ENCODE measurements at places on chromosomes 3 and 15.

DNA sequence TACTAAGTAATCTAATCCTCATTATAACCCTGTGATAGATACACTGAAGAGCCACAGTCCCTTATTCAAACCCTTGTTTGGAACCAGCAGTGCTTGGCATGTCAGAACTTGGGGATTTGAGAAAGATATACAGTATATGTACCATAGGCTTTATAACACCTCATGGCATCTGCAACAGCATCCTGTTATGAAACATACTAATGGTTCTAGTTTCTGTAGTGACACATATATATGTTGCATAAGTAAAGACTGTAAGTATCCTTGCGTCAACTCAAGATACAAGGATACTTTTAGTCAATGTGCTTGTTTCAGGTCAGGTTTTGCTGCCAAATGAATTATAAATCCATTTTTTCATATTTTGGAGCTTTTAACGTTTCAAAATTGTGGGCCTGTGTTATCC is 58.5 kb downstream of the CCNL1 start:
- no peak for DNase-seq

GRCh38 chr15:78625606-78626280 is 4.9 kb upstream of the CHRNA3 start:
- DNase-seq, result no peak

- DNase-seq, result no peak
Observed at GRCh38 chr3:65020281-65021160, 332.7 kb upstream of the ADAMTS9 start.

GRCh38 chr15:75056036-75056435 is 32.6 kb downstream of the PPCDC start:
- no peak for DNase-seq

GRCh38 chr3:24566927-24567326 is 72.3 kb upstream of the THRB start:
- DNase-seq, result no peak

DNA sequence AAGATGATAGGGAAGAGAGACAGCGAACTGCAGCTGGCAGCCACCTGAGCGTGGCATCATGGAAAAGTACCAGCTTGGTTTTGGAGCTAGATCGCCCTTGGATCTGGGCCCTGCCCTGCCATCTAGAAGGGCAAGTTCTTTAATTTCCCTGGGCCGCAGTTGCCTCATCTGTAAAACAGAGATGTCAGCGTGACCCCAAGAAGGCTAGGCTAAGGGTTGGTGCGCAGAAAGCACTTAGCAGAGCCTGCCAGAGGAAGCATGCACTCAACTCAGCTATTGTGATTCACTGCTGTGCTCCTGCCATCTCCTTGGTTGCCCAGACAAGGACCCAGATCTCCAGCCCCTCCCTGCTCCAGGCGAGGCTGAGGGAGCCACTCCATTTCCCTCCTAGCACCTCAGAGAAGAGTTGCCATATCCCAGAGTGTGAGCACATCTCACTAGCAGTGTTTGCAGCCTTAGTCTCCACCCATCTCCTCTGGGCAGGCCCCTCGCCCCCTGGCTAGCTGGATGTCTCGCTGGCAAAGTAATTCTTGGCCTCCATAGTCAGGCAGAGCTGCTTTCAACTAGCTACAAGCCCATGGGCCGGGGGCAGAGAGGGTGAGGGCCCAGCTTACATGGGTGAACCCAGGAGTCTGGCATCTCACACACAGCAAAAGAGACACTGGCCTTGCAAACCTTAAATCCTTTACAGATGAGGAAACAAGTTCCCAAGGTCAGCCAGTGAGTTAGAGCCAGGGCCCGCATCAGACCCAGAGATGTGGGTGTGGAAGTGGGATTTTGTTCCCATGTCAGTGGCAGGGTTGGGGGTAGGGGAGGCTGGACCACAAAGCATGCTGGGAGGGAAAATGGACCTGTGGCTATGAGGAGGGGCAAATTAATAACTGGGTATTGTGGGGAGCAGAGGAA is 280.7 kb upstream of the TLE3 start:
- no peak for DNase-seq

GRCh38 chr3:33636125-33636850 is 81.8 kb downstream of the CLASP2 start:
- DNase-seq, result no peak

DNA sequence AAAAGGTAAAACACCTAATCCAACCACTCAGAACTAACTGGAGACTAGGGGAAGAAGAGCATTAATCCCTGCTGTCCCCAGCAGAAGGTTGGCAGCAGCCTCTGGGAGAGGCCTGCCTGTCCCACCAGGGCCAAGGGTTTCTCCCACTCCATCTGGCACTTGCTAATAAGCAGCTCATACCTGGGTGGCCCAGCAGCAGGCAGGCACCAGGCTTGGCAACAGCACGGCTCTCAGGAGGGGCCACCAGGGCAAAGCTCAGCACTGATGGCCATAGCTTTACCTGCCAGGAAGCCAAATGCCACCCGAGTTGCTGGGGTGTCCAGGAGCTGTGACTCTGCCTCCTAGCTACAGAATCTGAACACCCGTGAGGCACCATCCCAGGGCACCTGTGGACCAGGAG is 58.3 kb downstream of the BOC start:
- no peak for DNase-seq

DNA sequence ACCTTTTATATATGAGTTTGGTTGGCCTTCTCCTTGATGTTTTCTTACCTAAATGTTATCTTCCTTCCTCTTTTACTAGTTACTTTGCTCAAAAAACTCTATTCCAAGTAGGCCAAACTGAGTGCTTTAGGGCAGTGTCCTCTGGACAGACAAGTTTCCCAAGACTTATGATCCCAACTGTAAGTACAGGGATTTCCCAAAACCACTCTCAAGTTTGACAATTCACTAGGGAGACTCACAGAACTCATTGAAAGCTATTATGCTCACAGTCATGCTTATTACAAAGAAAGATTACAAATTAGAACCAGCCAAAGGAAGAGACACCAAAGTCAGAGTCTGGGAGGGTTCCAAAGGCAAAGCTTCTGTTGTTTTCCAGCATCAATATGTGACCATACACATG is 534.2 kb upstream of the ALCAM start:
- DNase-seq, result no peak

DNA sequence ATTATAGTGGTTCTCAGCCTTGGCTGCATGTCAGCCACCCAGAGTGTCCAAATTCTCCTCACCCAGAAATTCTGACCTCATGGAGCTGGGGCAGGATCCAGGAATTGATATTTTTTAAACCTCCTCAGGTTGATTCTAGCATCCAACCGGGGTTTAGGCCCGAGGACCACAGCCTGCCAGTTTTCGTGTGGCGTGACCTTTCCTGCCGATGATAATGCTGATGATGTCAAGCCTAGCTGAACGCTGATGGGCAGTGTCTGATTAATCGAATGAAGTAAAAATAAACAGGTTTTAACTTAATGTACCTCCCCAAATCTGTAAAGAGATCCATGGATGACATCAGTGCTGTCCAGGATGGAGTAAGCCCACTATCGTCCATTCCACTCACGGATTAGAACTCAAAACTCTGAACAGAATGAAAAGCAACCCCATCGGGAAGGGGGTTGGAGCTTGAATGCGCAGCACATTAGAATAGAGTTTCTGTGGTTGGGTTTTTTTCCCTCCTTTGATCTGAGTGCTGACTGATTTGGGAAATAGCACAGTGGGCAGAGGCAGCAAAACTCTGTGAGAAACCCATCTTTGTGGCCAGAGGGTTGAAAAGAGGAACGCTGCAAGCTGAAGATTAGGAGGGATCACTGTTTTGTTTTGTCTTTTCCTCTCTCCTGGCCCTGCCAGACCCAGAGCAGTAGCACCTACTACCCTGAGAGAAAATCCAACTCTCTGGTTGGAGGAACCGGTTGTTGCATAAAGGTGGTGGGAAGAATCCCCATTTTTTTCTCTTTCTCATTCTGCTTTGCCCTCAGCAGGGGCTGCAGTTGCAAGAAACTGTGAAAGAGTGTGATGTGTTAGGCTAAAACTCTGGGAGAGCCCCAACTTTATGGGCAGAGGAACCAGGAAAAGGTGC is 153.9 kb downstream of the APBA2 start:
- no peak for DNase-seq

- DNase-seq, result no peak
Observed at GRCh38 chr15:91921188-91921842, 67.8 kb downstream of the SLCO3A1 start.

- no peak for DNase-seq
Observed at GRCh38 chr3:34361921-34362320, 563.5 kb downstream of the PDCD6IP start.

GRCh38 chr3:185406121-185406620 is 43.2 kb downstream of the MAP3K13 start:
- no peak for DNase-seq

- no peak for DNase-seq
Observed at GRCh38 chr15:54094661-54095060, 116.4 kb downstream of the UNC13C start.

DNA sequence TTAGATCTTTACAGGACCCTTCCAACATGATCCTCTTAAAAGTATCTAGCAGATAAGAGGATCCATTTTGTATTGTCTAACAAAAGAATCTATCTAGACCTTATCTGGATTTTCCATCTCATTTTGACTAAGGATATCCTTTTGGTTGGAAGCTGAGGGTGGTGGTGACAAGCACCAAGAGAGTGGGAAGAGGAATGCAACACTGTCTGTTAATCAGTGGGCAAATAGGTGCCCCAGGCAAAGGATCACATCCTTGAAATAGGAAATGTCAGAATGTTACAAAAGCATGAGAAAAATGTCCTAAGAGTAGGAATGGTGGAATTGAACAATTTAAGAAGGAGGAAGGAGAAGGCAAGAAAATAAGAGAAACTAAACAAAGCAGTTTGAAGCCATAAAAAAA is 420.7 kb upstream of the CNTN3 start:
- no peak for DNase-seq

DNA sequence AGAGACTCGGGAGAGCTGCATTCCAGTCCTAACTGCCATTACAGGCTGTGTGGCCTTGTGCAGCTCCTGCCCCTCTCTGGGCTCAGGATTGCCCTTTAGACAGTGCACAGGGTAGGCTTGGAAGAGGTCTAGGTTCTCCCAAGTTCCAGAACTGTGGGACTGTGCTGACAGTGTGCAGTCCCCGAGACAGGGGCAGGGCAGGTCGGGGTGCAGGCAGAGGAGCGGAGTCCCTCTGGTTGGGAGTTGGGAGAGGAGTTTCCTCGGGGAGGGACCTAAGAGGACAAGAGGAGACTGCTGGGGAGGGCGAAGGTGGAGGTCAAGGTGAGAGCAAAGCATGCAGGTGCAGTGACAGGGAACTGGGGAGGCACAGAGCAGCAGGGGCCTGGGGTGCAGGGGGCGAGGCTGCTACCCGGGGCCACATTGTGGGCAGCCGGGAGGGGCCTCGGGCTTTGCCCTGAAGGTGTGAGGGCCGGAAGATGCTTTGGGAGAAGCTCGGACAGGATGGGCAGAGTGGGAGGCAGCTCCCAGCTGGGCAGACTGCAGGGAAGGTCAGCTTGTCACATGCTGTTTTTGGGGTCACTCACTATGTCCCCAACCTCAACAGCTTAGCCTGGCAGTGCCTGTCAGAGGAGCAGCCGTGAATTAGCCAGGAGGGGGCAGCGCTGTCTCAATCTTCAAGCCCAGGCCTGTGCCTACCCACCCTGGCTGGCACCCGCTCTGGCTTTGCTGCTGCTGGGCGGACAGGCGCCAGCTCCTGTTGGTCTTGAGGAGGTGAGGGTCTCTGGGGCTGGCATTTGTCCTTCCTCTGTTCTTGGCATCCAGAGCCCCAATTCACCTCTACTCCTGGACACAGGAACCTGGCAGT is 15.4 kb upstream of the CSPG4 start:
- peak; percentile 71 for DNase-seq

- DNase-seq, result no peak
Observed at GRCh38 chr3:183285318-183285717, 32.3 kb downstream of the B3GNT5 start.

GRCh38 chr15:96574782-96575181 is 244.3 kb downstream of the NR2F2 start:
- no peak for DNase-seq

DNA sequence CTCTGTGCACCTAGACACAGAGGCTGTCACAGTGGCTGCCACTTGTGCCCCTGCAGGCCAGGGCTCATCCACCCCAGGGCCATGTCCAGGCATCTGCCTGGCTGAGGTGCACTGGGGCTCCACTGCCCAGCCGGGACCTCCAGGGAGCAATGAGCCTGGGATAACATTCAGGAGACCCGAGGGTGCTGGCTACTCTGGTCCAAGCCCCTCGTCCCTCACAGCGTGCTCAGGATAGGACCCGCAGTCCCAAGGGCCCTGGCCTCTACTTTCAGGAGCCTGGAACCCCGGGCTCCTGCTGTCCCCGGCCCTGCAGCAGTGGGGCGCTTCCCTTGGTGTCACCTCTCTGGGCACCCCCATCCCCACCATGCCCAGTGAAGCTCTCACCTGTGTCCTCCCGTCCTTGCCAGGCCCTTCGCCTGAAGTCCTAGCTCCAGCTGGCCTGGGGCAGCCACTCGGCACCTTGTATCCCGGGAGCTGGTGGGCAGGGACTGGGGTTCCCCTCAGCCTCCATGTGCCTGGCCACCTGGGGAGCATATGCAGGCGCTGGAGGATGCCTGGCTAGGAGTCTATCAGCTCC is 157.8 kb downstream of the NSMCE3 start:
- DNase-seq, result no peak

DNA sequence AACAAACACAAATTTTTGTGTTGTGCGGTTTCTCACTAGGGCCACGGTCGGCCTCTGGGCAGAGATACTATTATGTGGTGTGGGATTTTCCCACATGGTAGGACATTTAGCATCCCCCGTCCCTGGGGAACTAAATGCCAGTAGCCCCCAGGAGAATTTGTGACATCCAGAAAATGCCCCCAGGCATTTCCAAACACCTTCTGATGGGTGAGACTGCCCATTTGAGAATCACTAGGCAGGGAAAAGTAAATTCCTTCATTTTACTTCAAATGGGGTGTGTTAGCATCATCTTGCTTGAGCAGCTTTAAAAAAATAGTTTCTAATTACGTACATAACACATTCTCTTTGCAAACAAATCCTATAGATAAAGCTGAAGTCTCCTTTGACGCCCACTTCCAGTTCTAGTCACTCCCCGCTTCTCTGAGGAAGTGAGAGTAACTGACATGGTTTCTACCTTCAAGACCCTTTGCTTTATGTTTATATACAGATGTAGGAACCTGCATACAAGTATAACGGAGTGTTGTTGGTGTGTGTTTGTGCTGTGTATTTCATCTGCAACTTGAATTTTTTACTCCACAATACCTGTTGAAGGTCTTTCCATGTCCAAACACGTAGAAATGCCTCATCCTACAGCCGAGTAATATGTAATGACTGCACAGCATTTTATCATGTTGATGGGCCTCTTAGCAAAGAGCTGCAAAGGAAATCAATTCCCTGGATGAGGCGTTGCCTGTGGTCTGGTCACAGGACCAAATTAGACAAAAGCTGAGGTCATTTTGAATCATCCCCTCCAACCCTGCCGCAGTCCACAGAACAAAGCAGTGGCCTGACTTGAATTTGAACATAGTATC is 31.4 kb upstream of the ZBTB38 start:
- DNase-seq, result no peak

- no peak for DNase-seq
Observed at GRCh38 chr3:184176377-184177330, 2.0 kb downstream of the AP2M1 start.

- DNase-seq, result no peak
Observed at GRCh38 chr3:155876503-155876902, 6.1 kb downstream of the GMPS start.

- DNase-seq, result no peak
Observed at GRCh38 chr3:128619146-128619890, 31.3 kb downstream of the RPN1 start.

GRCh38 chr3:72246685-72247084 is 461.7 kb upstream of the PROK2 start:
- DNase-seq, result no peak

GRCh38 chr3:118075873-118076272 is 958.8 kb downstream of the IGSF11 start:
- DNase-seq, result no peak

All from effector memory CD8-positive, alpha-beta T cell (primary cell).